Astrocyte of the cerebellum (primary cell): ENCODE measurements at places on chromosomes 12 and 14.
A peak's percentile ranks its signal among the peaks of the same experiment; 100 is the strongest.

DNA sequence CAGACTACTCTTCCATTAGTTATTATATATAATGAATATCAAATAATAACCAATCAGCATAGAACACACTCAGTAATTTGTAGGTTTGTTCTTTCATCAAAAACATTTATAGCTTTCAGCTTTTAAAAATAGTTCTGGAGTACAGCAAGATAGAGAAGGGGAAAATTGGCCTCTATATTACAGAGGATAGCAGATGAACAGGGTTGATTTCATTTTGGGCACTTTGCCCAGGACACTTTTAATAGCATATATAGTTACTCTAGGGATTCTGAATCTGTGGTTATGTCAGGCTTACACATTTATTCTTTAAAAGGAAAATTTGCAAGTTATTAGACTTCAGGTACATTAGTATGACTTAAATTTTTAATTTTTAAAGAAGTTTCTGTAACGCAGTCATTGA, 52.6 kb downstream of the IFT81 start:
- DNase-seq = peak; percentile 23

DNA sequence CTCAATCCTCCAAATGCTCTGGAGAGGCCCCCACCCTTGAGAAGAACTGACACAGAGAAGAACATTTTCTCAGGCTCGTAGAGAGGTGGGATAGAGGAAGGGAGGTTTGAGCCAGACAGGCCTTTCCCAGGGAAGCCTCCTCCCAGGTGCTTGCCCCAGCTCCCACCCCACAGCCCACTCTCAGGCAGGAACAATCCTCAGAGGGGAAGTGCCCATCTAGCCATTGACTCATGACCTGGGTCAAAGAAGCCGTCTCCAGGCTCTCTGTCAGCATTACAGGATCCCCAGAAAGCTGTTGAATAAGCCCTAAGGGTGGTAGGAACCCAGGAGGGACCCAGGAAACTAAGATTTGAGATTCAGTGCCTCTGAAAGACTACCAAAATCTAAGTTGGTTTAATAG, 3.8 kb downstream of the AQP6 start:
- DNase-seq = no peak

DNA sequence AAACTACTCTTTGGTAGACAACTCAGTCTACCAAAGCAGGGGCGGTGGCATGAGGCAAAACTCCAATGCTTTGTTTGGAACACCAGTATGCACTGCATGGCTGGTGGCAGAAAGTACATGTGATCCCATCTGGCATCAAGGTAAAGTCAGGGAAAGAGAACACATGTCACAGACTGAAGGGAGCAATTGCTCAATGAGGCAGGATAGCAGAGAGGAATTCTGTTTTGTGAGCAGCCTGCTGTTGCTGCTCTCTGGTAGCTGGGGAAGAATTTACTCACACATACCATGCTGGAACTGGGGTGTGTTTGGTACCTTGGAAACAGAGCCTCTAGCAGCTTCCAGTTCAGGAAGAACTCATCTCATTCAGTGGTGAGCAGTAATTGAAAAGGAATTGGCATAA, 84.8 kb downstream of the HELB start:
- no peak for DNase-seq

DNA sequence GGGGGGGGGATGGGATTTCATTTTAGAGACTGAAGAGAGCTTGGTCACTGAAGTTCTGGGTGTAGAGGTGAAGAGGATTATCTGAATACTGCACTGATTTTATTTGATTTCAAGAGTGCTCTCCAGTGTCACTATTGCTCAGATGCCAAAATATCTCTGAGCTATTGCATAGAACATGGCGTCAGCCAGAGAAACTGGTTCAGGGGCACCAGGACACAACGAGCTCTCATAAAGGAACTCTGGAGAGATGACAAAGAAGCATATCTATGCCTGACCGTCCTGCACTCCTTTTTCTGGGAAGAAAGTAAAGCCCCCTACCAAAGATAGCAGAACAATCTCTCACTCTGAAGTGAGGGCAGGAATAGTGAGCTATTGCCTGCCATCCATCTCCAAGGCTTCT, 2.0 kb downstream of the SLC7A8 start:
- no peak for DNase-seq

- no peak for DNase-seq
Measured at GRCh38 chr12:38585086-38585485, 268.5 kb downstream of the ALG10B start.

GRCh38 chr14:59435987-59436386, 29.2 kb downstream of the GPR135 start:
- DNase-seq = no peak

GRCh38 chr12:56253091-56253490, 5.1 kb downstream of the ANKRD52 start:
- DNase-seq = no peak

DNA sequence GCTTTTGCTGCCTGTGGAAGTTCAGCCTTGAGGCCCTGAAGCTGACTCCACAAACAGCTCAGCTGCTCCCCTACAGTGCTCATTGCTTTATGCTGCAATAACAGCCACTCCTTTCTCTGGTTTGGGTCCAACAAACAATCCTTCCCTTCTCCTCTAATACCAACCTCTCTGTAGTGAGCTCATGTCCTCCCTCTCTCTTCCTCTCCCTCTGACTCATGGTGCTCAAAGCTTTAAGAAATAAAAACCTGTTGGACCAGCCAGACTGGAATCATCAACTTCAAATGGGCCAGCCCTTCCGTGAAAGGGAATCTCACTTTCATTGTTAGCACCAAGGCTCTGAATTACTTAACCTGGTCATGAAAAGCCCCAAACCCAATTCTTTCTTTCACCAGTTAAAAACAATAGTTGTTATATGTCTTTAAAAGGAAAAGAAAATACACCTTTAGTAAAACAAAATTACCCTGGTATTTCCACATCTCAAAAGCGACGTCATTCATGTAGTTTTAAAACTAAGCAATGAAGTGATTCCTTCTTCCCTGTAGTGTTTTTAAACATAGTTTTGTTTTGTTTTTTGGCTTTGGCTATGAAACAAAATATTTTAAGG, 126.4 kb downstream of the DUSP6 start:
- DNase-seq = peak; percentile 35

- no peak for DNase-seq
Measured at GRCh38 chr12:76878099-76878898, 520 bp downstream of the CSRP2 start.

- DNase-seq = no peak
Measured at GRCh38 chr14:34436960-34437728, 24.9 kb downstream of the SPTSSA start.

- no peak for DNase-seq
Measured at GRCh38 chr12:27123642-27124041, 41.3 kb upstream of the C12orf71 start.

DNA sequence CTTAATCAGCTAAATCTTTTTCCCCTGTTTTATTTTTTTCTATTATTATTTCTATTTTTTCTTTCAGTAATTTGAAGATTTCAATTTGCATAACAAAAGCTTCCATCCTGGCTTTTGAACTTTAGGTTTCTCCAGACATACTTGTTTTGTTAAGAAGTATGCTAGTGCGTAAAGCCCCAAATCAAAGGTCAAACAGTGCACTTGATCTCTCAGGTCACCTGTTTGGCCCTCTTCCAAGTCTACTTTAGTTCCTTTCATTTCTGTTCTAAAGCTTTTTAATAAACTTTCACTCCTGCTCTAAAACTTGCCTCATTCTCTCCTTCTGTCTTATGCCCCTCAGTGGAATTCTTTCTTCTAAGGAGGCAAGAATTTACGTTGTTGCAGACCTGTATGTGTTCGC, 54.6 kb upstream of the ATXN7L3B start:
- no peak for DNase-seq

GRCh38 chr12:7130701-7131501, 730 bp downstream of the CLSTN3 start:
- no peak for DNase-seq

GRCh38 chr12:103808239-103808880, 32.7 kb downstream of the NT5DC3 start:
- DNase-seq = no peak

DNA sequence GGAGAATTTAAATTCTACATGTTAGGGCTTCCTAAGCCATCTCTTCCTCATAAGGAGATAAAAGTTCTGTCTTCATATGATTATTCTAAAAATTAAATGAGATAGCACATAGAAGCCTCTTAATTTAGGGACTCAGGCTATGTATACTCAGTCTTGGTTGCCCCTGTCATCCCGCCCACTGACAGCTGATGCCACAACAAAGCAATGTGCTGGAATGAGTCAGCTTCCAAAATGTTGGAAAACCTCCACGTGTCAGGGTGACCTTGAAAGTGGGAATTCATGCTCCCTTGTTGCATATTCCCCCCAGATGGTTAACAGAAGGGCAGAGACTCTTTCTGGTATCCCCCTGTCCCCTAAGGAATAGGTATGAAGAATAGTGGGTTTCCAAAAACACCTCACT, 238.0 kb upstream of the DDHD1 start:
- DNase-seq = no peak

GRCh38 chr14:85175556-85175955, 354.4 kb upstream of the FLRT2 start:
- DNase-seq = no peak

- DNase-seq = no peak
Measured at GRCh38 chr14:97052001-97052400, 254.8 kb downstream of the VRK1 start.

DNA sequence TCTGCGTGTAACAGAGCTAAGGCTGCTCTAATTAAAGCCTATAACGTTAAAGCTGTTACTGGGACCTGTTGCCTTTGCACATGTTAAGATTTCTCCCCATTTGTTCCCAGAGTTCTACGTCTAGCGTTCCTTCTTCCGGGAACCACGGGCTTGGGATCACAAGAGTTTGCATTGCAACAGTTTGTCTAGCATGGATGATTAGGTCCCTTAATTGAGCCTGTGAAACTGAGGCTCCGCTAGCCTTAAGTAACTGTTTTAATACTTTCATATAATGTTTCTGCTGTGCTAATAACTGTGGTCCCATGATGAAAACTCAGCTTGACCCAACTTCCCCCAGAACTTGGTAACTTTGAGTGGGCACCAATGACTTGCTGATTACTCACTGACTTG, 16.7 kb upstream of the LYZ start:
- DNase-seq = no peak

DNA sequence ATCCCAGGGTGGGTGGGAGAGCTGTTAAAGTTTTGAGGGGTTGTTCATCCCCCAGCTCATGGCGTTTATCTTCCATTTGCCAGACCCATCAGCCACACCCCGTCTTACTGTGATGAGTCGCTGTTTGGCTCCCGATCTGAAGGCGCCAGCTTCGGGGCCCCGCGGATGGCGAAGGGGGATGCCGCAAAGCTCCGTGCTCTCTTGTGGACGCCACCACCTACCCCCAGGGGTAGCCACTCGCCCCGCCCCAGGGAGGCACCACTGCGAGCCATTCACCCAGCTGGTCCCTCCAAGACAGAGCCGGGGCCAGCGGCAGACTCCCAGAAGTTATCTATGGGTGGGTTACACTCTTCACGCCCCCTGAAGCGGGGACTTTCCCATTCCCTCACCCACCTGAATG, 5.7 kb downstream of the RITA1 start:
- DNase-seq = no peak

DNA sequence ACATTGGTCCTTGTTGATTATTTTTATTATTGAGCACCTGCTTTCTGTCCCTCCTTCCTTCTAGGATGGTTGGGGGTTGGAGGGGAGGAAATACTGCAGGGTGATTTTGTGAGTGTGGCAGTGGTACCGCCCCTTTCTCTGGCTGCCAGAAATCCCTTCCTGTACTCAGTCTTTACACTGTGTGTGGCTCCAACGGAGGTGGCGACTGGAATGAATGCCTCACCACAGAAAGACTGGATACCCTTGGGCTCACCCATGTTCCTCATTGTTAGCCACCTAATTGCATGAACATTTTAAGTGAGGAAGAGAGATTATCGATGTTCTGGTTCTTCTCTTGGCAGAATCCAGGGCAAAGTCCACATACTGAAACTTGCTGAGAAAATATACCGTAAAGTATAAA, 272.0 kb upstream of the E2F7 start:
- DNase-seq = no peak

DNA sequence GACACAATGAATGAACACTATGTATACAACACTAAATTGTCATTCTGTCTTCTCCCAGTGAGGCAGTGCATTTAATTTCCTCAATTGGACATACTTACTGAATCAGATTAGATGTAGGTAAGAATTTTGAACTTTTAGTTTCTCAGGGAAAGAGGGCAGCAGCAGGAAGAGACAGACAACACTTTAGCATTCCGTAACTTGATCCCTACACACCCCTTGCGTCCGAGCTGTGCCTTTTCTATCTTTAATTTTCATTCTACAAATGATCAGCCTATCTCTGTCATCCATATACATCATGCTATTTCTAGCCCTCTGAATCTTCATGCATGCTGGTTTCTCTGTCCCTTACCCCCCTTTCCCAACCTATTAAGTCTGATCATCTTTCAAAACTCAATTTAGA, 358.0 kb upstream of the RPL10L start:
- no peak for DNase-seq

- DNase-seq = no peak
Measured at GRCh38 chr14:47619392-47619791, 56.0 kb downstream of the MDGA2 start.

DNA sequence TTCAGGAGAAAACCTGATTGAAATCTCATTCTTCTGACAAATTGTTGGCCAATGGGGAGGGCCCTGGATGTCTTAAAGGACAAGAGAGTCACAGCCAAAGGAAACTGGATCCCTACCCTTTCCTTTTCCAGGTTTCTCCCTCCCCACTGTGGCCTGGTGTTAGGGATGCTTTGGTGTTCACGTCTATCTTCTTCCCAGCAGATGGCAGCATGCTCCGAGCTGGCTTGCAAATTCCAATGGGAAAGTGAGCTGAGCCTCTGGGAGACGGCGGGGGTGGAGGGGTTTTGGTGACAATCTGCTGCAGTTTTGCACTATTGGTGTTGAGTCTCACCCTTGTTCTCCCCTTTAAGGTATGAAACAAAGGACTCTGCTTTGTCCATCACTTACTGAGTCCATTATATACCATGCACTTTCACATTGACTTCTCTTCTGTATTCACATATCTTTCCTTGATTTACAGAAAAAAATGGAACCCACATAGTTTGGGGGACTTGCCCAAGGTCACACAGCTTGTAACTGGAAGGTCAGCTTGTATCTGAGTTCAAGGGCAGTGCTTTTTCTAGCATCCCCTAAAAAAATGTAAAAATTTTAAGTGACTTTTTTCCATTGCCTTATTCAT, 39.3 kb downstream of the CCDC177 start:
- DNase-seq = no peak

GRCh38 chr12:32134101-32134888, 27.6 kb downstream of the BICD1 start:
- DNase-seq = no peak

GRCh38 chr14:102125546-102125945, 14.2 kb upstream of the WDR20 start:
- no peak for DNase-seq

DNA sequence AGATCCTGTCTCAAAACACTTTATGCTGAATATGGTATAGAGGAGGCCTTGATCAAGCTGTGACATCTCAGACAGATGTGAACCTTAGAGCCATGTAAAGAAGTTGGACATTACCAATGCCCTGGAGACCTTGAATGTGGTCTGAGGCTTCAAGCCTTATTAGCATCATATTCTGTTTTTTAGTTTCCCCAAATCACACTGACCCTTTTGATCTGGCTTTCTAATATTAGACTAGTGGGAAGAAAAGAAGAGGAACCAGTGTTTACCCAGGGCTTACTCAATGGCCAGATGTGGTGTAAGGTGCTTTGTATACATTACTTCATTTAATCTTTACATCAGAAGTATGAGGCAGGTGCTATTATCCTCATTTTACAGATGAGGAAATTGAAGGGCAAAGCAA, 10.6 kb upstream of the TBPL2 start:
- DNase-seq = no peak
